ENCODE measurements at places on chromosomes 4 and X. TPM values are rescaled to one million over a fixed set of nuclear protein-coding genes. Genes with fewer than 3 reads are reported as not detected.

Gene ZNF518B
- total RNA-seq = 15.6 TPM

Gene FAM9B
- not detected for total RNA-seq

Gene XAGE1A
- total RNA-seq = not detected

Gene MAB21L2
- 2.2 TPM for total RNA-seq

Gene SMARCA1
- total RNA-seq = 59.3 TPM

Gene PJA1
- 30.6 TPM for total RNA-seq

Gene DMRTC1B
- not detected for total RNA-seq

Gene CXCL8
- not detected for total RNA-seq

Gene APLN
- total RNA-seq = 0.83 TPM

Gene TMPRSS11F
- not detected for total RNA-seq

Gene CCKAR
- total RNA-seq = not detected

Gene OTUD6A
- total RNA-seq = not detected

Gene EDA2R
- 15.3 TPM for total RNA-seq

Gene HTR2C
- not detected for total RNA-seq

Gene ARL13A
- not detected for total RNA-seq

Gene EXOC1L
- total RNA-seq = not detected

Gene FAM13A
- 17.4 TPM for total RNA-seq

Gene SPANXD
- not detected for total RNA-seq

Gene AGA
- 68.8 TPM for total RNA-seq

Gene DHX15
- total RNA-seq = 127 TPM

Gene TSPYL2
- total RNA-seq = 15.8 TPM

Gene TMEM165
- 73.5 TPM for total RNA-seq

Gene CTAG1A
- not detected for total RNA-seq

Gene EPGN
- not detected for total RNA-seq

Gene HEPH
- total RNA-seq = 99.5 TPM

Gene CLDN34
- total RNA-seq = not detected

Gene NUDT11
- 6.3 TPM for total RNA-seq

Gene MAP3K15
- total RNA-seq = not detected

Gene CDKL2
- 1.8 TPM for total RNA-seq

Gene ARMCX4
- 3.9 TPM for total RNA-seq

Gene BMP2K
- 24.6 TPM for total RNA-seq

Gene COX7B2
- total RNA-seq = not detected

Gene F11
- not detected for total RNA-seq

Gene UGT2B15
- not detected for total RNA-seq

Gene CSN1S1
- total RNA-seq = not detected

Gene GAGE12F
- not detected for total RNA-seq

Gene IL21
- total RNA-seq = not detected

Gene ETNPPL
- not detected for total RNA-seq

Gene RAP1GDS1
- total RNA-seq = 41.5 TPM

Gene GRK4
- 3.4 TPM for total RNA-seq

Gene CT45A5
- not detected for total RNA-seq

Gene HS3ST1
- 3.1 TPM for total RNA-seq

Gene WNK3
- total RNA-seq = 0.15 TPM

Gene CLTRN
- not detected for total RNA-seq

Gene LYAR
- 8.6 TPM for total RNA-seq

Gene MAGEB1
- total RNA-seq = not detected
